NCI-H1694 treated with DMSO at 0.1 percent for 48 hours (cell line): ENCODE measurements at places on chromosomes 12 and 14.

GRCh38 chr12:1217191-1217949 lies 226.3 kb downstream of the ERC1 start:
- DNase-seq = no peak

- DNase-seq = no peak
Observed at GRCh38 chr12:66596199-66596598, 82.7 kb downstream of the GRIP1 start.

DNA sequence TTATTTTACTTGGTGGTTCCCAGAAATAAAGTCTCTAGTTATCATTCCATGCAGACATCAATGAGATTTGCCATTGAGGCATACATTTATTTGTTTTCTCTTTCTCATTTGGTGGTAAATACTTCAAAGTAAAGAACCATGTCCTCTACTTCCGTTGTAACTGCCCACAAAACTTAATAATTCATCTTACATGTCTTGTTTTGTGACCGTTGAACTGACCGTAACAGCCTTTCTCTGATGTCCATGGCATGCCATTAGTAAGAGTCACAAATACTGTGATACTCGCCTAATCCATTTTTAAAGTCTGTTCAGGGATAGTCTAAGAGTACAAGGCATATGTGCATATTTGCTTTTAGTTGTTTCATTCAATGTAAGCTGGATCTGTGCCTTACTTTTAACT lies 145.3 kb downstream of the ETV6 start:
- DNase-seq = no peak

GRCh38 chr12:82981150-82981549 lies 294.4 kb downstream of the TMTC2 start:
- no peak for DNase-seq

DNA sequence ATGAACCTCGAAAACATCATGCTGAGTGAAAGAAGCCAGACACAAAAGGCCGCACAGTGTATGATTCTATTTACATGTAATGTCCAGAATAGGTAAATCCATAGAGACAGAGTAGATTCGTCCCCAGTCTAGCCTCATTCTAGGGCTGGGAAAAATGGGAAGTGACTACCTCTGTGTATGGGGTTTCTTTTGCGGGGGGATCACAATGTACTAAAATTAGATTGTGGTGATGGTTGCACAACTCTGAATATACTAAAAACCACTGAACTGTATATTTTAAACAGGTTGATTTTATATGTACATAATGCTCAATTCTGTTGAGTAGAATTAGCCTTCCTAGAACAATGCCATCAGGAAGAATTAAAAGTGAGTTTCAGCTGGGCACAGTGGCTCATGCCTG lies 6.3 kb upstream of the RILPL2 start:
- DNase-seq = no peak

- DNase-seq = no peak
Observed at GRCh38 chr12:69657376-69658137, 41.5 kb downstream of the BEST3 start.

GRCh38 chr12:7221486-7221885 lies 32.0 kb downstream of the PEX5 start:
- DNase-seq = no peak

- no peak for DNase-seq
Observed at GRCh38 chr12:8996682-8997405, 7.5 kb downstream of the KLRG1 start.
